Stimulated activated CD4-positive, alpha-beta T cell treated with anti-CD3 and anti-CD28 coated beads, Interleukin-1b, Interleukin-23, amount 100 ng/mL, for 1 hour (primary cell): ENCODE measurements at places on chromosomes 7 and 10.

DNA sequence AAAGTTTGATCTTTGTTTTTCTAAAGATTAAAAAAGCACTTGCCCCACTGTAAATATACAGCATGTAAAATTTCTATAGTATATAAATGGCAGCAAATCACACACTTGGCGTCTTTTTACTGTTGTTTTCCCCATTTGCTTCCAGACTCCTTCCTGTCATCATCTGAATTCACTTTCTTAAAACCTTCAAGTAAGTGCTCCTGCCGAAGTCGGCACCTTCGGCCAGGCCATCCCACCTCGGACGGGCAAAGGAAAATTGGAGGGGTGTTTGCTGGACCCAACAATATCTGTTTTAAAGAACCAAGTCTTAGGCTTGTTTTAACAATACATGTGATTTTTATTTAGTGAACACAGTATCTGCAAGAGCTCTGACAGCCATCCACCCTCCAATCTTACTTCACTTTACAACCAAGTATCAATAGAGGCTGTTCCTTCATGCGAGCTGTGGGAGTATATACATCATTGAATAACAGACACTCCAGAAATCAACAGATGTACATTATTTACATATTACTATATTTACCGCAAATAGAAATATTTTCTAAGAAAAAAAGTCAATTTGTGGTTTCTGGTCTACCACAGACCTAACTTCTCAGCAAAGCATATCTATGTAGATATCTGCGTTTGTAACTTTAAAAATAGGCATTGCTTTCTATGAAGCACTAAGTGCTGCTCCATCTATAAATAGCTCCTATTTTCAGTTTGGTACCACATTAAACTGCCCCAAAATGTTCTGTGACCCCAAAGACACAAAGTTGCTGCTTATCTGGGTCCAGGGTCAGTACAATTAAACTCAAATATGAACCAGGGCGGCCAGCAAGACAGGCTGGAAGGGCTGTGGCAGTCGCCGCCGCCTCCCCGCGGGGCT lies 110.7 kb downstream of the CYTH3 start:
- DNase-seq, result no peak

GRCh38 chr7:107592361-107593024 lies 12.4 kb downstream of the BCAP29 start:
- no peak for DNase-seq

- no peak for DNase-seq
These were observed 1.9 kb upstream of the TMEM178B start for GRCh38 chr7:141071855-141072547.

DNA sequence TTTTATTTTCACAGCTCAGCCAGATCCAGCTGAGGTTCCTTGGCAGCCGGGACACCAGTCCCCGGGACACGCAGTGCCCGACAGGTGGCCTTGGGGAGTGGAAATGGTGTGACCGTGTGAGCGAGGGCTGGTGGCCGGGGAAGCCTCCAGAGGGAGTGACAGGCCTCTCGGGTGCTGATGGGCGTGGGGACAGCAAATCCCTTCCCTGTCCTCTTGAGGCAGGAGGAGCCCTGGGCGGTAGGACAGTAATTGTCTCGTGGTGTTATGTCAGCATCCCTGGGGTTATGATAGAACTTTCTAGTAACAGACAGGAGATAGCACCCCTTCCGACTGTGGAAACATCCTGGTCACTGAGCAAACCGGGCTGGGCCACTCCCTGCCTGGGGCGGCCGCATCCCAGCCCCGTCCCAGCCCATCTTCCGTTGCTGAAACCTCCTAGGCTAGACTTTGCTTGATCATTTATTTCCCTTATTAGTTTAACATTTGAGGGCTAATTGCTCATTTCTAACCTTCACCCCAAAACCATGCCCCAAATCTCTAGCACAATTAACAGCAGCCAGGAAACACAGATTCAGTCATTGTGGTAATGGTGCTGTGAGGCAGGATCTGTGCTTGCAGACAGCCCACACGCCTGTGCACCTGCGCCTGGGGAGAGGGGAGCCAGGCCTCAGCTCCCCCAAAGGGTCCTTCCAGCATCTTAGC lies 63.3 kb downstream of the ELFN1 start:
- no peak for DNase-seq

DNA sequence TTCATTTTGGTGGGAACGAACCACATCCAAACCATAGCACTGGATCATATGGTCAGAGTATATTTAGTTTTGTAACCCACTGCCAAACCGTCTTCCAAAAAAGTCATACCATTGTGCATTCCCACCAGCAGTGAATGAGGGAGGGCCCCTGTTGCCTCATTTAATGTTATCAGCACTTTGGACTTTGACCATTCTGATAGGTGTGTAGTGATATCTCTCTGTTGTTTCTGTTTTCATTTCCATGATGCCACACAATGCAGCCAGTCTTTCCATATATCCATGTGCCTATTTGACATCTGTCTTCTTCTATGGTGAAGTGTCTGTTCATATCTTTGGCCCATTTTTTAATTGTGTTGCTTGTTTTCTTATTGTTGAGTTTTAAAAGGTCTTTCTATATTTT lies 105.0 kb upstream of the PPP2R2D start:
- no peak for DNase-seq
